ENCODE measurements at places on chromosomes 7 and 10.

- no peak for DNase-seq
These were observed 276.1 kb downstream of the DNAJB6 start for GRCh38 chr7:157612664-157613561.

DNA sequence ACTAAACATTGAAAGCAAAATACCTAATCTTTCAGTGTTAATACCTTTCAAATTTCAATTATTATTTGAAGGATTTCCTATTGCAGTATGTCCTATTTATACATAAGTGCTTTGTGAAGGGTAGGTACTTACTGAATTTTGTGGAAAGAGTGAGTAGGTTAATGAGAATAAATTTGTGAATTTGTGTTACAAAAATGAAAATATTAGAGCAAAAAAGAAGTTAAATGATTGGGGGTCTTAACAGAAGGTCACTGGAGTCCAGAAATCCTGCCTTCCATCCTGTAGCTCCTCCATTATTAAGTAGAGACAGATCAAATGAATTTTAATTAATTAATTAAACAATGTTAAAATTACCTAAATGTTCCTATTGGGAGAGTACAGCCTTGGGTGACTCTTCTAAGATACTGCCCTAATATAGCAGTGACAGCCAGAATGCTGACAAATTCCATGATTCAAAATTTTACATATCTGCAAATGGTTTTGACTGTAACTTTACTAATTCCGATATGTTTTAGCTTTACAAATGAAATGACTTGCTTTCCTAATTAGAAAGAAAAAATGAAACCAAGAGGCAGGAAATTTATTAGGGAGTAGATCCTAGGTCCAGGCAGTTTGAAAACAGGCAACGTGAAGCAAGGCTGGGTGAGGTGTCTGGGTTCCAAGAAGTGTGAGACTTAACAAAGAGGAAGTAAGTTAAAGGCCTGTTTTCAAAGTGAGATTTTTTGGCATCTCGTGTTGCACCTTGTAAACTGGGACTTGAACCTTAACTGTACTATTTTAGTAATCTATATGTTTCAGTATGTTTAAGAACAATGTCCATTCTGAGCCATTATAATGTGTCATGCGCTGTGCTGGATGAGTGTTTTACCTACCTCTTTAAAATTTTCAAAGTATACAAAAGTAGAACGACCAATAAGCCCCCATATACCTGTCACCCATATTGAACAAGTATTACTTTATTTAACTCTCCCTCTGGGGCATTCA, 1.5 kb downstream of the PIK3CG start:
- no peak for DNase-seq

DNA sequence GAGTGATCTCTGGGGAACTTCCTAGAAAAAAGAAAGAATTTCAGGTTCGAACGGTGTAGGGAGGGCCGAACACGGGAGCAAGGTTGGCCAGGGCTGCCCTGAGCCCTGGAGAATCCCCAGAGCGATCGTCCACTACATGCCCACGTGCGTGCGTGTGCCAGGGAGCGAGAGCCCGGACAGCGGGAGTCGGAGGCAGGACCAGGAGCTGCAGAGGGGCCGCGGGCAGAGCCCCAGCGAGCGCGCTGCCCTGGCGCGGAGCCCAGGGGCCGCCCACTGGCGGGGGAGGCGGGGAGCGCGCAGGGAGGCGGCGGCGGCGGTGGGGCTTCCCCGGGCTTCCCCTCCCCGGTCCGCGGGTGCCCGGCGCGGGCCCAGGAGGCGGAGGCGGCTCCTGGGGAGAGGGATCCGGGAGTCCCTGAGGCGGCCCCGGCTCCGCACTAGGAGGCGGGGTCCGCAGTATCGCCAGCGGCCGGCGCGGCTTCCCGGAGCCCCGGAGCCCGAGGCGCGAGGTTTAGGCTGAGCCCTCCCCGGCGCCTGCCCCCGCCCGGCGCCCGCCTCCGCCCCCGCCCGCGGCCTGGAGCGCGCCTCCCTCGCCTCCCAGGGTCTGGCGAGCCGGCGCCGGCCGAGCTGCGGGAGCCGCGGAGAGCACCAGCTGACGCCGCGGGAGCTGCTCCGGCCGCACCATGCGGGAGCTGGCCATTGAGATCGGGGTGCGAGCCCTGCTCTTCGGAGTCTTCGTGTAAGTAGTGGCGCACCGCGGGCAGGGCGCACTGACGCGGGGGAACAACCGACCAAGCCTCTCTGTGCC, at the start of gene PLPP4:
Gene PLPP4 (plus strand): TSS at position 602 of the 805 bp plus-strand sequence. CDS start 79 bp downstream, at position 681.
- DNase-seq, result no peak

- DNase-seq, result peak; percentile 86
These were observed 300.4 kb upstream of the NFE2L3 start for GRCh38 chr7:25851332-25852210.

GRCh38 chr10:101280511-101280910, 51.2 kb upstream of the LBX1 start:
- DNase-seq, result no peak

- DNase-seq, result no peak
These were observed 403.7 kb upstream of the ZMIZ1 start for GRCh38 chr10:78664929-78665553.

DNA sequence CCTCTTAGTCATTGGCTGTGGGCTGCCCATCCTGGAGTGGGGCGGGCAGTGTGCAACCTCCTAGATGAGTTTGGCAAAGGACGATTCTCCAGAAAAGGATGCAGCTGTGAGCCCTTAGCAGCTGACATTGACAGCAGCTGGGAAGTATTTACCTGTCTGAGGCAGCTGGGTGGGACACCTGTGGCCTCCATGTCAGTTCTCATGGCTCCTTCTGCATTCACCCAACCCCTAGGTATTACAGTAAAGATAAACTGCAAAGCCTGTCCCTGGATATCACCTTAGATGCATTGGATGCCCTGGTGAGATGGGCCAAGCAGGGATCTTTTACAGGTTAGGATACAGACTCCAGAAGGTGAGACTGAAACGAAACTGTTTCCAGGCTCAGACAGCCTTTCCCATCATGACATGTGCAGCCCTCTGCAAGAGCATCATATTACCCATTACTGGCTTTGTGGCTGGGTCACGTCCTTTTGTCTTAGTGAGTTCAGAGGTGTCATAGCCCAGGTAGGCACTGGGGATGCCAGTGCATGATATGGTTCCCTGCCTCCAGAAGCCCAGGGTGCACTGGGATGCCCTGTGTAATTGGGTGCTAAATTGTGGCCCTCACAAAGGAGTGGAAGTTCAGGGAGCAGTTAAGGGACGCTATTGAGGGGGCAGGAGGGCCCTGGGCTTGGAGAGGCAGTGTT, 28.9 kb downstream of the MINDY4 start:
- no peak for DNase-seq

- peak; percentile 60 for DNase-seq
These were observed 68.1 kb downstream of the CPEB3 start for GRCh38 chr10:92222603-92223262.

GRCh38 chr10:1211844-1212570, 155.8 kb downstream of the WDR37 start:
- DNase-seq, result no peak

GRCh38 chr7:31418928-31419327, 78.4 kb upstream of the NEUROD6 start:
- no peak for DNase-seq

- DNase-seq, result no peak
These were observed 64.7 kb downstream of the MKX start for GRCh38 chr10:27680691-27681605.

DNA sequence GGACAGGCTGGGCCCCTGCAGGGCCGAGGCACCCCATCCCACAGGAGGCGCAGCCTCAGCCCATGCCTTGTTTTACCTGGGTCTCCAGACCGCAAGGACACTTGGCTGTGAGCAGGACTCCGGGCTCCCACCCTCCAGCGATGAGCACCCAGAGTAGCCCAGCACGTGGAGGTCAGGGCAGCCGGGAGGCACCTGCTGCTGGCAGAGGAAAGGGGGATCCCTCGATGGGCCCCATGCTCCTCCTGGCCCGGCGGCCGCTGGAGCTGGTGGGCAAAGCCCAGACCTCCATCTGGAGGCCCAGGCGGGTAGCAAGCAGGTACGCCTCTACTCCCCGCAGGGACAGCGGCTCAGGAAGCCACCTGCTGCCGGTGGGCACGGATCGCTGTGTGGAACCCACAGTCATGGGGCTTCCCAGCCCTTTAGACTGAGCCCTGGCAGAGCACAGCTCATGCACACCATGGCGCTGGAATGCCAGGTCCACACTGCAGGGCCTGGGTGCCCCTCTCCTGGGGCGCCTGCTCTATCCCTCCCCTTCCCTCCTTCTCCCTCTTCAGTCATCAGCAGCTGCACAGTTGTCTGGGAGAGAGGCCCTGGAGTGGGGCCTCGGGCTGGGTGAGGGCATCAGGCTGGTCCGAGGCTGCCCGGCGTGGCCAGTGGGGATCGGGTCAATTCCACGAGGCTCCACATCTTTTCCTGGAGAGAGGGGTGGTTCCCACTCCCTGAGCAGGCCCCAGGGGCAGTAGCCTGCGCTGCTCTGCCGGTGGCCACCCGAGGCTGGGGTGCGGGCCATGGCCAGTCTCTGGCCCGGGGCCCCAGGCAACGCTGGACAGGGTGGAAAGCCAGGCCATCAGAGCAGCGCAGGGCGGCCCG, 65.7 kb downstream of the PWWP2B start:
- no peak for DNase-seq

DNA sequence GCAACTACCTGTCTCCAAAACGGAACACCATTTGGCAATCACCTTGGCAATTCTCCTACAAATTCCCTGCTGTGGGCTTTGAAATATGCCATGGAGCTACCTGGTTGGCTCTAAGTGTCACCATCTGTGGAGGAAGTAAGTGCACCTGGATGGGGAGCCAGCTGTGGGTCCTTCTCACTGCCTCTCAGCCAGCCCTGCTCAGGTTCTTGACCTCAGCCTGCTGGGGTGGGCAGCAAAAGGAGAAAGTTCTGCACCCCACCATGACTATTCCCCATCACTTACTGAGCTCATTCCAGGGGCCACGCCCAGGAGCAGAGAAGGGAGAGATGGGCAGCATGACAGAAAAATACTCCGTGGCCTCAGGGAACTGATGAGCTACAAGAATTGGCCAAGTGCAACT, 158.7 kb downstream of the TNS3 start:
- DNase-seq, result no peak

- DNase-seq, result no peak
These were observed 852.0 kb upstream of the PHF14 start for GRCh38 chr7:10121631-10122030.

- no peak for DNase-seq
These were observed 191.7 kb downstream of the LRRN3 start for GRCh38 chr7:111282626-111283025.

- DNase-seq, result no peak
These were observed 148.7 kb downstream of the ZMYND11 start for GRCh38 chr10:283916-284356.

DNA sequence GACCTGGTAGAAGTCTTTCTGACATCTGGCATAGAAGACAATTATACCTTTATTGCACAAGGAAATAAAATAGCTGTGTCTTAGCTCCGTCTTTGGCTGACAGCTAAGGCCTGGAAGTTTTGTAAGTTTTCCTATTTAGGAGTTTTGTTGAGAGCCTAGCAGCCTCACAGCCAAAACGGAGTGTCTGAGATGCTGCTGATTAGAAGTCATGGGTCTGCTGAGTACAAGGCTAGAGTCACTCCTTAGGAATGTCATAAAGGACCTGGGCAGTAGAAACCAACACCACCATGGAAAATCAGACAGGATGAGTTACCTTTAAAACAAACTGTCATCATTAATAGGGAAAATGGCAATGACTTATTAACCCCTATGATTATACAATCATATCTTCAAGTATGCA, 442.5 kb downstream of the KCNMA1 start:
- peak; percentile 73 for DNase-seq

GRCh38 chr7:128918016-128918665, 7.6 kb upstream of the KCP start:
- no peak for DNase-seq

DNA sequence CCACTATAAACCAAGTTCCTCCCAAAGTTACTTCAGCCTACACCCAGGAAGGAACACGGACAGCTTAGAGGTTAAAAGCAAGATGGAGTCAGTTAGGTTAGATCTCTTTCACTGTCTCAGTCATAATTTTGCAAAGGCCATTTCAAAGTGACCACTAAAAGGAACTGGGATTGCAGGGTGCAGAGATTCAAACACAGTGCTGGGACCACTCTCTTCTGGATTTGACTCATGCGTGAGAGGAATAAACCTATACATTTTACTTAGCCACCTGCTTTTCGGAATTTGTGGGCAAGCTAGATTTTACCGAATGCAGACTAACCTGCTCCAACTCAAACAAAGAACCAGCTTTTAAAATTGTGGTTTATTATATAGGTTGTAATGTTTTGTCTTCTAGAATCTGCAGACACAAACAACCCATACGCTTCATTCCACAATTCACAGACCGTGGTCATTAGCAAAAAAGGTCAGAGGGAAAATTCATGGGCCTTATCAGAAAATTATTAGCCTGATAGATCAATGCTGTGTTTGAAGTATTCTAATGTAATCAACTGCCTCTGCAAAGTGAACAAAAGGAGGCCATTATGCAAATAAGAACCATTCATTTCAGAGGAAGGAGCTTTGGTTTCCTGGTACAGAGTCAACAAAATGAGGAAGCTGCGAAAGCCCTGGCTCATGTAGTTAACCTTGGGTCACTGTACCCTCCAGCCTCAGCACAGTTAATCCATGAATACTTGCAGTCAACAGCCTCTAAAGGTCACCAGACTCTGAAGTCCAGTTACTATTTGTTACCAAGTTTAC, 342.7 kb upstream of the KLF6 start:
- DNase-seq, result no peak

DNA sequence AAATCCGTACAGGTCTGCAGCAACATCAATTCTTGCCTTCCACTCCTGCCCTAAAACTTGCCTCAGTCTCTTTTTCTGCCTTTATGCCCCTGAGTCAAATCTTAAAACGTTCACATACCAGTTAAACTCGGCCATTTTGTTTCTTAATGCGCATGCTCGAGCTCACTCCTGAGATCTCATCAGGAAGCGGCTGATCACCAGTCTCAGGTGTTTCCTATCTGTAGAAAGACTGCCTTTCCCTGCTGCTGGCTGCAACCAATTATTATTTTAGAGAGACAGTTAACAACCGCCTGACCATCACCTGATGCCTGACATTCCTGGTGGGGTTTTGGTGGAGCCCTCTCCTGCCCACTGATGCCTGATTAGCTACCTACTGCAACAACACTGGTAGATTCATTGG, 70.2 kb upstream of the TMEM140 start:
- DNase-seq, result no peak

- DNase-seq, result no peak
These were observed 109.6 kb downstream of the CYTH3 start for GRCh38 chr7:6162650-6163366.

DNA sequence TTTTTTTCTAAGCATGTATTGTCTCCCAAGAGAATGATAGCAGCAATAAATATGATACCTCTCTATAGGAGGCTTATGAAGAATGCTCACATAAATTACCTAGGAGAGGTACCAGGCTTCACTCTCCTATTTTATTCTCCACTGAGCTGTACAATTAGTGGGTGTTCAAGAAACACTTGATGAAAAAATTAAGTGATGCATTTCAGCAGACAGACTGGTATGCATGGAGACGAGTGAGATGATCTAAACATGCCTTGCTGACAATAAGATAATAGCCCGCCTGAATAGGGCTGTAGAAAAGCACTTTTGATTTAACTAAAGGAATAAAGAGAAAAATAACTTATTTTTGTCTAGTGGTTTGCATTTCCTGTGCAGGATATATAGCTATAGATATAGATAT, 1449.7 kb downstream of the GATA3 start:
- DNase-seq, result no peak

Data from HS-5 (cell line).